Kidney capillary endothelial cell (primary cell): ENCODE measurements at places on chromosomes 1 and 21.
A peak's percentile ranks its signal among the peaks of the same experiment; 100 is the strongest.

GRCh38 chr21:25328736-25329135 is 278.5 kb downstream of the MRPL39 start:
- DNase-seq, result no peak

GRCh38 chr1:152645146-152645545 is 18.0 kb upstream of the LCE2D start:
- no peak for DNase-seq

DNA sequence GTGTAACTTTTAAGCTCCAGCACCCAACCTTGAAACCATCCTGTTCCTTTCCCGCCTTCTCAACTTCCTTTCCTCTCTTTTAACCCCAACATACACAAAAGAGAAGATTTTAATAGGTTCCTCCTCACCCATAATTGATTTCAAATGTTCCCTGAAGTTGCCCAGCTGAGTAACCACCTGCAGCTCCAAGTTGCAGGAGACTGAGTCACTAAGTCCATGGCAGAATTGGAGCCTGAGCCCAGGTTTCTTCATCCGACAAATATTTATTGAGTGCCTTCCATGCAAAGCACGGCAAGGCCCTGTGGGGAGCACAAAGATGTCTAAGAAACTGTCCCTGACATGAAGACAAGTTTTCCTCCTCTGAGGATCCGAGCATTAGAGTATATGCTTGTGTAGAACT is 97.7 kb downstream of the PAPPA2 start:
- no peak for DNase-seq

- no peak for DNase-seq
Observed at GRCh38 chr1:29255134-29255666, 18.9 kb downstream of the PTPRU start.

DNA sequence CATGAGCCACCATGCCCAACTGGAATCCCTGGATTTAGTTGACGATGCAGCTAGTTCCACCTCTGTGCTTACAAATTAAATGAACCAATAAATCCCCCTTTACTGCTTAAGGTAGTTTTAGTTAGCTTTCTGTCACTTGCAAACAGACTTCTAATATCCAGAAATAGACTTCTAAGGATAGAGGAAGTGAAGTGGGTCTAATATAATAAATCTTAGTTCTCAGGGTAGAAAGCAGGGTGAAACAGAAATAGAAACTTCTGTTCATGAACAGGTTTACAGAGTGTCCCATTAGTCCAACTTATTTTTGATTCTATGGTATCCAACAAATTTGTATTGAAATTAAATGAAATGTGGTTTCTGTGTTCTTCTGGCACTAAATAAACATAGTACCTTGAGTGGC is 20.1 kb downstream of the BCAS2 start:
- DNase-seq, result no peak

GRCh38 chr1:222547944-222548671 is at the start of gene HHIPL2:
Gene HHIPL2, minus strand, starts transcription at chr1:222548104. Its CDS starts 60 bp downstream, at chr1:222548044.
- no peak for DNase-seq

- DNase-seq, result no peak
Observed at GRCh38 chr1:182205351-182206022, 144.0 kb upstream of the ZNF648 start.

DNA sequence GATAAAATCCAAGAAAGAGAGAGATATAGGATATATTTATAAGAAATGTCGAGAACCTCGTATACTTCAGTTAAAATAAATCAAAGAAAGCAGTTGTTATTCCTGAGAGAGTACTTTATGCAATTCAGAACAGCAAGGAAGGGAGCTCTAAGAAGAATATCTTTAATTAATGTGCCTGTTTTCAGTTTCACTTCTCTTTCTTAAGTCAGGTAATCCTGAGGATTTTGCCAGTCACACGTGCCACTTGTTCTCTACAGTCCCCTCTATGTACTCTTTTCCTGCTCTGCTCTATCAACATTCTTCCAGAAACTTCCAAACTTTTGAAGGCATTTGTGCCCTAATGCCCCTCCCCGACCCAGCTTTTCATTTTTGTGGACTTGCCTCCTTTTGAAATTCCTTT is 211.9 kb downstream of the AKT3 start:
- DNase-seq, result no peak

GRCh38 chr1:156384007-156384406 is 15.0 kb downstream of the RHBG start:
- no peak for DNase-seq

DNA sequence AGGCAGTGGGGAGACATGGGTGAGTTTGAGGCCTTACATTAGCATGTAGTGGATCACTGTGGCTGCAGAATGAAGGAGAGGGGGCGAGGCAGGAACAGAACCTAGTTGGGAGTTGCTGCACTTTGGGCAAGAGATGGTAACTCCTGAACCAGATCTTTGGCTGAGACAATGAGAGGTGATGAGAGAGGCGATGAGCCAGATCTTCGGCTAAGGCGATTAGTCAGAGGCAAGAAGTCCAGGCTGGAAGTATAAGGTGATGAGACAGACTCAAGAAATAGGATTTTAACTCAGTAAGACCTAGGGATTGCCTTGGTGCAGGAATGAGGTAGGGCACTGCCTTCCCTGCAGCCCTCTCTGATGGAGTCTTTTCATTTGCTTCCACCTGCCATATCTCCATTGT is 9.1 kb upstream of the ARTN start:
- no peak for DNase-seq

DNA sequence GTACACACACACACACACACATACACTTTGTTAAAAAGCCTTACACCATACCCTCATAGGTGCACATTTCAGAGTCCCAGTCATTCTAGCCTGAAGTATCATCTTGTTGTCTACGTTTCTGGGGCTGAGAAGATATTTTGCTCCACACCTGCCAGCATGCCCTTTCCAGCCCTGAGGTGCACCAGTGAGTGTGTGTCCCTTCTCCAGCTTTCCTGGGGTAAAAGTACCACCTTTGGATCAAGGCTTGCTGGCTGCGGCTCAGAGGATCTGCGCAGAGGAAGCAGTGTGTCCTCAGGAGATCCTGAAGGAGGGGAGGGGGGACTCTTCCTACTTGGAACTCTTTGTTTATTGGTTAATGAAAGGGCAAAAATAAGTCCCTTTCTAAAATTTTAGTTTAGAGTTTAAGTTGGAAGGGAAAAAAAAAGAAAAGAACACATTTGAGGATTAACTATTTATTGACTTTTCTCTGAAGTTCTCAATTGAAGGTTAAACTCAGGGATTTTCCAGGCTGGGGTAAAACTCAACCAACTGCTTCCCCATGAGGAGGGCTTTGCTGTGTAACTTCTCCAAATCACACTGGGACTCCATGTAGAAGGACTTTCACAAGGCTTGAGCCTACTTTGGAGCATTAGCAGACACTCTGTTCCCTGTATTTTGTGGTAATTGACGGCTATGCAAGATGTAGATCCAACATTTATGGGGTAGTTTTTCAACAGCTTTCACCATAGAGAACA is 200.3 kb upstream of the SGIP1 start:
- no peak for DNase-seq

- DNase-seq, result no peak
Observed at GRCh38 chr1:40836283-40836682, 25.9 kb downstream of the CITED4 start.

DNA sequence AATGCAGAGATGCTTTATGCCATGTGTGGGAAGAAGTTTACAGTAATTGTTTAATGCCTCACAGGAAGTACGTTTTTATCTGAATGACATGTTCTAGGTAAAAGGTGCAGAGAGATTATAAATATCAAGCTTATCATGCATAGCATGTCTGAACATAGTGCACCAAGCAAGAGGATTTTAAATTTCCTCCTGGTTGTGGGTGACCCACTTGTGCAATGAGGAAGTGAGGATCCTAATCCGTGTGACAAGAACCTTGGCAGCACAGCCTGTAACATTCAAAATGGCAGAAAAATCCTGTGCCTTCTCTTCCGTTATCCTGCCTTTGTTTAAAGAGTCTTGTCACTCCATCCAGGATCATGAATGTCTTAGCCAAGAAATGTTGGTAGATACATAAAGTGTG is 75.6 kb downstream of the PLA2G4A start:
- DNase-seq, result no peak

DNA sequence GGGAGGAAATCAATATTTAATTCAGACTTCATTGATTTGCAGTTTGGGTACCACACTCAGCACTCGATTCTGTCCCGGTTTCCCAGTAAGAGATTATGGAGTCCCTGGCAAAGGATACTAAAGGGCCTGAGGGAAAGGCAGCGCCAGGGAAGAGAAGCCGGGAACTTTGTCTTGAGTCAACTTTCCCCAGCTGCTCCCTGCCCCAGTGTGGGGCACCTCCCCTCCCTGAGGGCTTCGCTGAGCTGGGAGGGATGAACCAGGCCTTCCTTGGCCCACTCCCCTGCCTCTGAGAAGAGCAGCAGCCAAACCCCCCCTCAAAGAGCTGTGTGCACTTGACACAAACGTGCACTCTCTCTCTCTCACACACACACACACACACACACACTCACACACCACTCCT is 32.6 kb downstream of the OPTC start:
- no peak for DNase-seq

DNA sequence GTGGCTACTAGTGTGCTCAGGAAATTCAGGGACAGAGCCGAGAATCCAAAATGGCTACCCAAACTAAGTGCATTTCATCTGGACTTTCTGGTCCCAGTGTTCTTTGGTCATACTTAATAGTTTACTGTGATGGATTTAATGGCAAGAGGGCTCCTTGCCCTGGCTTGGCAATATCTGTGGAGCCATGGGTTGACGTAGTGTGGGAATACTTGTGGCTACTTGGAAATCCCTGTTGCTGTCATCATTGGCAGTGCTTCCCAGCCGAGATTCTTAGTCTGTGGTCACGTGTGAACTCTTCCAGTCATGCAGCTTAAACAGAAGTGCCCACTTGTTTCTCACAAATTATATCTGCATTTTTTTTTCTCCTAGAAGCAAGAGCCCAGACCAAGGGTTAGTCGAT is 198.9 kb downstream of the HS2ST1 start:
- no peak for DNase-seq

- no peak for DNase-seq
Observed at GRCh38 chr1:213796525-213796924, 191.2 kb upstream of the PROX1 start.

- DNase-seq, result no peak
Observed at GRCh38 chr1:88730132-88730675, 46.1 kb downstream of the PKN2 start.

GRCh38 chr21:17613242-17613676 is 558 bp upstream of the BTG3 start:
- DNase-seq, result peak; percentile 1

GRCh38 chr1:157626099-157626498 is 28.2 kb upstream of the FCRL4 start:
- DNase-seq, result no peak

DNA sequence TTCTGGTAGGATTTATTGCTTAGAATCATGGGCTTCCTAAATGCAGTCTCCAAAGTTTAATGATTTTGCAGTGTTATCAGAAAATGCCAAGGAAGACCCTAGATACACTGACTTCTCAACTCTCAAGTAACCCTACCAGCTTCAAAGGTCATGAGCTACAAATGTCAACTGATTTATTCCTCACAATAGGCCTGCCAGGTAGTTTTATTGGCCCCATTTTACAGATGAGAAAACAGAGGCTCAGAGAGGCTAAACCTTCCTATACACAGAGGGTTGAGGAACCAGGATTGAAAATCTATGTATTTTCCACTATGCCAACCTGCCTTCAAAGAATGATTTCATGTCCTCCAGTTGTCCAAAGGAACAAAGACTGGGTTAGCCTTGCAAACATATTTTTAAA is 384.4 kb upstream of the POU3F1 start:
- DNase-seq, result no peak

GRCh38 chr1:196305216-196305615 is 303.0 kb downstream of the KCNT2 start:
- DNase-seq, result no peak

GRCh38 chr21:39116761-39117439 is 66.4 kb downstream of the PSMG1 start:
- DNase-seq, result no peak

DNA sequence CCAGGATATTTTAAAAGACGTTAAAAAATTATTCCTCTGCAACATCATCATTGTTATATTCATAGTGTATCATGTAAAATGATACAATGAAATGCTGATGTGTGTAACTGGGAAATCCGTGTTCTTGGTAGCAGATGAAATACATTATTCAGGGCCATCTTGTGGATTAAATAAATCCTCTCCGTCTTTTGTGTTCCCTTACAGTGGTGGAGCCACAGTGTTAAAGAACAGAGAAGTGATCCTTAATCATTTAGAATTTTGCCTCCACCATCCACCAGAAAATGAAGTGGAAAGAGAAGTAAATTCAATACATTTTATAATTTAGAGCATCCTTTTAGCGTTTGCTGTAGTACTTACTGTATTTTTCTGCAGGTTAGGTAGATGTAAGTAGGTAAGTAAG is 1.3 kb downstream of the DYRK3 start:
- peak; percentile 12 for DNase-seq

DNA sequence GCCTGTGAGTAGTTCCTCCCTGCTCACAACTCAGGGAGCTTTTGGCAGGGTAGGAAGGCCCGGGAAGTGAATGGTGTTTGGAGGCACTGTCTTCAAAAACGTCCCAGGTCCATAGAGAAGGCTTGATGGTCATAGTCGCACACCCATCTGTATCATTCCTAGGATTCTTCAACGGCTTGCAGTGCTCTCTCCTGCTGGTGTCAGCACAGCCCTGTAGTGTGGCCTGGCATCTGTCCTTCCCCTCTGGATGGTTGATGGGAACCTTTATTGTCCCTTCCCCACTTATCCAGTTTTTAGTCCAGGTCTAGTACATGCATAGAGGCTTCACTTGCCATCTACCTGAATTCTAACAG is 142.8 kb upstream of the HOOK1 start:
- no peak for DNase-seq

- no peak for DNase-seq
Observed at GRCh38 chr1:80363689-80364475, 1357.4 kb upstream of the ADGRL4 start.

DNA sequence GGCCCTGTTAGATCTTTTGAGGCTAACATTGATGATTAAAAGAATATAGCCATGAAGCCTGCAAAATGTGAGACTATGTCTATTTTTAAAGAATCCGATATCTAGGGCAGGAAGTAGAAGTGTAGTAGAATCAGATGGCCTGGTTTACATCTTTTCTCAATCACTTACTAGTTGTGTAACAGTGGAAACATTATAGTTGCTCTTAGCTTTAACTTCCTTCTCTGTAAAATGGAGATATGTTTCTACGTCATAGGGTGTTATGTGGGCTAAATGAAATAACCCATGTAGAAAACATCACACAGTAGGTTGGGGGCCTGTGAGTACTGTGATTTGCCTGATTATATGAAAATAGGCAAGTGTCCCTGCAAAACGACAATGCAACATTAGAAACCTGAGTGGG is 4.4 kb upstream of the IGFN1 start:
- DNase-seq, result no peak
